T-helper 2 cell treated with Interferon-gamma antibody and Interleukin-4, amounts not matched to agents 5 μg/mL and 100 μg/mL, for 36 hours (primary cell): ENCODE measurements at places on chromosomes 6 and 20.

DNA sequence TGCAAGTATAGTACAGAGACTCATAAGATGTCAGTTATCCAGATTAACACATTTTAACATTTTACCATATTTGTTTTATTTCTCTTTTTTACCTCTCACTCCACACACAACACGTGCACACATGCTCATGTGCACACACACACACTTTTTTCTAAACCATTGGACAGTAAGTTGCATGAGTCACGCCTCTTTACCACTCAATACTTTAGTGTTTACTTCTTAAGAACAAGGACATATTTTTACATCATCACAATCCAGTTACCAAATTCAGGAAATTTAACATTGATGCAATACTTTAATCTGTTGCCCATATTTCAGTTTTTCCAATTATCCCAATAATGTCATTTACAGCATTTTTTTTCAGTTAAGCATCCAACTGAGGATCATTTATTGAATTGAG, 109.0 kb downstream of the RIN2 start:
- DNase-seq: no peak

- no peak for DNase-seq
These were observed 6.4 kb upstream of the MTRES1 start for GRCh38 chr6:107021446-107022185.

- no peak for DNase-seq
These were observed 76.6 kb downstream of the CDS2 start for GRCh38 chr20:5203380-5203779.

DNA sequence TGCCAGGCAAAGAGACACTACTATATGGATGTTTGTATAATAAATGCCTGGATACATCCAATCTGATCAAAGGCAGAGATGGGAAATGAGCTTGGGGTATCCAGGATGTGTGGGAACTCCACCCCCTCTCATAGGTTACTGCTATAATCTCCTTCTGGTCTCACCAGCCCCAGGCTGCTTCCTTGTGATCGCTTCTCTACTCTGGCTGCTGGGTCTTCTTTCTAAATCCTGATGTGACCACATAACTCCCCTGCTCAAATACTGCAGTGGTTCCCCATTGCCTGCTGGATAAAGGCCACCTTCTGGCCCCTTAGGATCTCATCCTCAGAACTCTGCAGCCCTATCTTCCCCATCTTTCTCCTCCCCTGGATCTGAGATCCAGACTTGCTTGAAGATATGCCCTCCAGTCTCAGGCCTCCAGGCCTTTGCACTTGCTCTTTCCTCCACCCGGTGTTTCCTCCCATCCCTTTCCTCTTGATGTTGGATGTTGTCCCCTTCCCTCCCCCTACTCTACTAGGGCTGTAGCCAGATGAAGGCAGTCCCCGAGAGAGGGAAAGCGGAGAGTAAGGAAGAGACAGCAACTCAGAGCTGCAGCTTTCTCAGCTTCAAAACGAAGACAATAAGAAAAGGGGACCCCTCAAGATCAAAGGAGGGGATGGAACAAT, 828 bp upstream of the XKR7 start:
- DNase-seq: no peak

DNA sequence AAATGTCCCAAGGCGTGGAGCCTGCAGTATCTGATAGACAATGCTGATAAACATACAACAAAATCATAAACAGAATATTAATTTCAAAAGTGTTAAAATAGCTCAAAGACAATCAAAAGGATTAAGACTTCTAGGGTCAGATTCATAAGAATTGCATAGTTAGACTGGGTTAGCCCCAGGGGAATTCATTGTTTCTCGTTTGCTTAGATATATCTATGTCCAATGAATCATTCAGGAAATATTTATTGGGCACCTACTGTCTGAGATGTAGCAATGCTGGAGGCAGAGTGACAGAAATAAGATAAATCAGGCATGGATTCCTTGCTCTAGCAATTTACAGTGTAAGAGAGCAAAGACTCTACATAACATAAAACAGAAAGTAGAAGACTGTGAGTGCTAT, 124.4 kb upstream of the PRL start:
- no peak for DNase-seq

GRCh38 chr6:139337001-139337400, 37.4 kb downstream of the CITED2 start:
- DNase-seq: no peak

DNA sequence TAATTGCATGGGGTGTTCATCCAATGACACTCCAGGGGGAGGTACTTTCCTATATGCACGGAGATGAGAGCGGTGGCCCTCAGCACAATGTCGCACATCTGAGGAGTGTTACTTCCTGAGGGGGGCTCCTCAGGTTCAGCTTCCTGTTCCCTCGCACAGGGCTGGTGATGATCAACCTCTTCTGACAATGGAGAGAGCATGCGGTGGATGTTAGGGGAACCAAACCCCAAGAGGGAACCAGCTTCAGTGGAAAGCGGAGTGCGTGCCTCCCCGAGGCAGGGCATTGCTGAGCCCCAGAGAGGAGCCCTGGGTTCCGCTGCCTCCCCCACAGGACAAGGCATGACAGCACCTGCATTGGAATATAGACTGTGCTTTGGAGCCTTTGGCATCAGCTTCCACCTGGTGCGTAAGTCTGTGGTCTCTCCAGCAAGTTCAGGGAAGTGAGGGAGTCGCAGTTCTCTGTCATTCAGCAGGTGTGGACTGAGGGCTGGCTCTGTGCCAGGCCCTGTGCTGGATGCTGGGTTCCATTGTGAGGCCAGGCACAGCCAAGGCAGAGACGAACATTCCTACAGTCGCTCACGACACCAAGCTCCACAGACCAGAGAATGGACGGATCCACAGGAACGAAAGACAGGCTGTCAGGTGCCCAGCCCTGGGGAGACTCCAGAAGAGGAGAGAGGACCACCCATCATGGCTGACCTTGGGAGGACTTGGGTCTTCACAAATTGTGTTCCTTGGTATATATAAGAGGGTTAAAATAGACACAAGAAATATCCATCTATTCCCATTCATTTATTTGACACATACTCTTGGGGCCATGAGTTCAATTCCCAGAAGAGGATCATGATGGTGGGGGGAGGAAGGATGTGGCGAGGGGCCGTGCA, 3.9 kb upstream of the ZNF831 start:
- DNase-seq: no peak

GRCh38 chr6:1479601-1480221, 90.3 kb downstream of the FOXF2 start:
- DNase-seq: no peak

- no peak for DNase-seq
These were observed 537 bp downstream of the PRR3 start for GRCh38 chr6:30557683-30557981.

- no peak for DNase-seq
These were observed 118.1 kb downstream of the VEGFA start for GRCh38 chr6:43887906-43888683.

DNA sequence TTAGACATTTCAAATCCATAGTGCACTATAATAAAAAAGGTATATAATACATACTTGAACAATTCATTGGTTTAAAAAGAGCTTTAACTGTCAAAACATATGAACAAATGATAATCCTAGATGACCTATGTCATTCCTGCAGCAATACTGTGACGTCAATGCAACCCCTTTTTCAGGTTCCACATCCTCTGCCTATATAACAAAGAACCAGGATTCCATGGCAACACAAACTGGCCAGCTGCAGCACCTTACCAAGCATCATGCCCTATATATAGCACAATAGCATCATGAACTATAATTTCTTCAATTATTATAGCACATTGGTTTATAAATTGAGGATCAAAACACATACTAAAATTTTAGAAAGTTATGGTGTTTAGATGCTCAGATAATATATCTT, 578 bp upstream of the PTCHD4 start:
- DNase-seq: no peak

- peak; percentile 58 for DNase-seq
These were observed 202.8 kb downstream of the DLL1 start for GRCh38 chr6:170087941-170088581.

GRCh38 chr6:150907383-150907782, 41.9 kb downstream of the MTHFD1L start:
- no peak for DNase-seq

DNA sequence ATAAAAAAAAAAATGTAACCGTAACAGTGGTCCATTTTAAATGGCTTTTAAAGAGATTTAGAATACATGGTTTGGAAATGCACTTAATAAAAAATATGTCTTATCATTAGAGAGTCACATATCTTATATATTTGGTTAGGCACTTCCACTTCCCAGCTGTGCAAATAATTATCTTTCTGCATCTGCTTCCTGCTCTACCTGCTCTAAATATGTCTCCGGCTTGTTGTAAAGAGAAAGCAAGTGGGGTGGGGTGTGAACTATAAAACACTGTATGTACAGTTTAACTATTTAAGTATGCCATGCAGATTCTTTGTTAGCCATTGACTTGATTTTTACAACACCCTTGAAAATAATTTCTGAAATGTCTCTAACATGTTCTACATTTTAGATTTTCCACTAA, 106.3 kb downstream of the NKAIN2 start:
- DNase-seq: no peak
